Fibroblast of the aortic adventitia (primary cell): ENCODE measurements at places on chromosomes 1 and 21.

DNA sequence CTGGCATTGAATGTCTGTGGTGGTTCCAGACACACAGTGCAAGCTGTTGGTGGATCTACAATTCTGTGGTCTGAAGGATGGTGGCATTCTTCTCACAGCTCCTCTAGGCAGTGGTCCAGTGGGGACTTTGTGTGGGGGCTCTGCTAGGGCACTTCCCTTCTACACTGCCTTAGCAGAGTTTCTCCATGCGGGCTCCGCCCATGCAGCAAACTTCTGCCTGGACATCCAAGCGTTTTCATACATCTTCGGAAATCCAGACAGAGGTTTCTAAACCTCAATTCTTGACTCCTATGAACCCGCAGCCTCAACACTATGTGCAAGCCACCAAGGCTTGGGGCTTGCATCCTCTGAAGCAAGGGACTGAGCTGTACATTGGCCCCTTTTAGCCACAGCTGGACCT lies 43.0 kb downstream of the RGS18 start:
- no peak for DNase-seq

- no peak for DNase-seq
These were observed 108.4 kb upstream of the DAB1 start for GRCh38 chr1:57532299-57532698.

DNA sequence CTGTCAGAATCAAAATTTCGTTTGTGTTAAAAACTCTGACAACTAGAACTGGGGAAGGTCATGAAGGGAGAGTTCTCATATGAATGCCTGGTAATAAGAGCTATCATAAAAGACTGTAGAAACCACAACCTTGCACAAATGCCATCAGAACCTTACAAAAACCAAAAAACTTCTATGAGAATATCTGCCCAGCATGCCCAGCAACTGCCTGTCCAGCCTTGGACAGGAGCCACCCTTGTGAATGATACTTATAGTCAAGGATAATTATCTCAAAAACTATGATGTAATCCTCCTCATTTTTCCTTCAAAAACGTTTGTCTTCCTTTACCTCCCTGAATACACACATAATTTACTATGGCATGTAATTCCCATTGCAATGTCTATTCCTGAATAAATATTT lies 53.4 kb upstream of the C1orf185 start:
- no peak for DNase-seq

- peak; percentile 62 for DNase-seq
These were observed 690 bp downstream of the B3GALNT2 start for GRCh38 chr1:235503403-235504121.

DNA sequence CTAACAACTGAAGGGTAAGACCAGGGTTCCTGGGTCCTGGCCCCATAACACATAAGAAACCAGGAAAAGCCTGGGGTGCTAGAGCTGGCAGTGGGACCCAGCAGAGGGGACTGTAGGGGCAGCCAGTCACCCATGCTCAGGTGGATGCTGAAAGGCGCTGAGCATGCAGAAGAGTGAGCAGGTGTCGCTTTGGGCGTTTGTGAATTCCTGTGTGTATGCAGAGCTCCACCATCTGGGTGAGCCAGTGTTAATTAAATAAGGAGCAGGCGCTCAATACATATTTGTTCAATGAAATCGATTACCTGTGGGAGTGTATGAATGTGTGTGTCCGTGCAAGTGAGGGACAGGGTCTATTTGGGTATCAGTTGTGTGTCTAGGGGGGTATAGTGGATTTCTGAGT lies 499 bp downstream of the C1QA start:
- DNase-seq: no peak

DNA sequence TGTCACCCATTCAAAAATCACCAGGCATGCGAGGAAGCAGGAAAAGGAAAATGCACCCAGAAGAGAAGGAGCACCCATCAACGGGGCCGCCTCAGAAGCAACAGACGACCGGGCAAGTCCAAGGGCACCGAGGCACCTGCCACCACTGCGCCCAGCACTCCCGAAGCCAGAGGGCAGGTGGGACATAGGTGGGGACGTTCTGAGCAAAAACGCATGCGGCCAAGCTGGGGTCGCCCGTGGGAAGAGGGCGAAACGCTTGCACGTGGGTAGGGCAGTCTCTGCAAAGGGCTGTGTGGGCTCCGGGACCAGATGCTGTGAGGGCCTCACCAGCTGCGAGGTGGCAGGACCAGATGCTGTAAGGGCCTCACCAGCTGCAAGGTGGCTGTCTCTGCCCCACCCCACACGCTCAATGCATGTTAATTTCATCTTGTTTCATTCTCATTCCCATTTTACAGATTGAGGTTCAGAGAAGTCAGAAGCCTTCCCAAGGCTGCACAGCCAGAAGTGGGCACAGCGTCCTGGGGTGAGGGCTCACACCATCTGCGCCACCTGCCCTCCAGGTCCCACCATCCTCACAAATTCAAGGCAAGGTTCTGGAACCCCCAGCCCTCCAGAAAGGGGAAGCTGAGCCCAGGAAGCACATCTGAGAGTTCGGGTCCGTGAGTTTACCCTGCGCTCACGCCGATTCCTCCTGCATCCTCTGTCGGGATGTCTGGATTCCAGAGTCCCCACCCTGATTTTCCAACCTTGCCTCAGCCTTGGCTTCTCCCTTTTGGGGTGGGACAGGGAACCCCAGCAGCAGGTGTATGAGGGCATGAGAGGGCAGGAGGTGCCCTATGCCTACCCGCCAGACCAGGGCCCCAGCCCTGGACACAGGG lies 8.2 kb upstream of the SAMD11 start:
- no peak for DNase-seq

- peak; percentile 59 for DNase-seq
These were observed 28.4 kb upstream of the NPPB start for GRCh38 chr1:11886986-11887665.

GRCh38 chr1:218783916-218784315 lies 389.8 kb upstream of the LYPLAL1 start:
- DNase-seq: no peak

DNA sequence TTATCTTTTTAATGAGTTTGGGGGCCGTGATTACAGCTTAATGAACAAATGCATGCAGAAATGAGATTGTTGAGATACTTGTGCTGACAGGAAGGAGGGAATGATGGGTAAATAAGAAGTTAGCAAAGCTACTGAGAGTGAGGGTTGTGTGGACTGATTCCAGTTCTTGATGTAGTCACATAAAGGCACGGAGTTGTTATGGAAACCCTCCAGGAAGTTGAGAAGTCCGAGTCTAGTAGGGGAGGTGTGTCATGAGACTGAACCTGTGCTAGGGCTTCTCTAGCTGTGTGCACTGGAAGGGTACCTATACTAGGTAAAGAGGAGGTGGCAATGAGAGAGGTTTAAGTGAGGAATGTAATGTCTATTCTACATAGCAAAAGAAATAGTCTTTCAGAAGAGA lies 475.7 kb downstream of the USP25 start:
- no peak for DNase-seq

DNA sequence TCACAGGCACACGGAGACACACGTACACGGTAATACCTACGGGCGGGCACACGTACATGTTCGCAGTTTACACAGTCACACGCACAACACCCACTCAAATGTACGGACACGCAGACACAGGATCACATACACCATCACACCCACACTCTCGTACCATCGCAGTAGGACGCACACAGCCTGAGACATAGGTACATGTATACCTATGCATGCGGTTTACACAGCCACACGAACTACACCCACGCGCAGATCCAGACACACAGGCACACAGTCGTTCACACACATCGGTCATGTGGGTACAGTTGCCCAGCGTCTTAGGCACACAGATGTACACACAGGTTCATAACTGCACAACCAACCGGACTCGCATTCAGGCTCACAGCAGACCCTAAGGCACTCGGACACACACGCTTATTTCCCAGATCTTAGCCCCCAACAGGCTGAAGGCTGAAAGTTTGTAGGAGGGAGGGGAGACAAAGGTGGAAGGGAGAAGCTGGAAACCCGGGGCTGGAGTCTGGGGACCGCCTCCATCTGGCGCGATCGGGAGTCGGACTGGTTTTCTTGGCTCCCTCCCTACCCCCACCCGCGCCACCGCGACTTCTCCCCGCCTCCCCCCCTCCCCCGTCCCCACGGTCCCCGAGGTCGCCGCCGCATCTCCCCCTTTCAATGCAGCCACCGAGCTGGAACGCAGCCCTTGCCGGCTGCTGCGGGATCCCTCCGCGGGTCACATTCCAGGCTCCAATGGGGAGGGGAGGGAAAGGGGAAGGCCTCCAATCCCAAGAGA lies 51.9 kb upstream of the SYNC start:
- no peak for DNase-seq

DNA sequence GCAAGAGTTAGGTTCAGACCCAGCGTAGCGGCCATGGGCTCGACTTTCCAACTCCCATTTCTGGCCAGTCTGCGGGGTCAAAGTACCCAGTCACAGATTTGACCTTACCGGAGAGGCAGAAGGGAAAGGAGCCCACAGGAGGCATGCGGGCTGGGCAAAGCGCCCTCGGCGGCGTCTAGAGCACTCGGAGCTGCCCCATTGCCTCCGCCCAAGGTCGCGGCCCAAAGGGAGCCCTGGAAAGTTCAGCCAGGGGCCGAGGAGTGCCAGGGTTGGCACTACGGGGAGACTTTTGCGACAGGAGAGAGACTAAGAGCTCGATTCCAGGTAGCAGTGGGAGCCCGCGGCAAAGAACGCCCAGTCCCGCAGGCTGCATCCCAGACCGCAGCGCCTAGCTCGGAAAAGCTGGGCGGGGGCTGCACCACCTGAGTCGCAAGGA lies 896 bp downstream of the KANK4 start:
- DNase-seq: no peak

DNA sequence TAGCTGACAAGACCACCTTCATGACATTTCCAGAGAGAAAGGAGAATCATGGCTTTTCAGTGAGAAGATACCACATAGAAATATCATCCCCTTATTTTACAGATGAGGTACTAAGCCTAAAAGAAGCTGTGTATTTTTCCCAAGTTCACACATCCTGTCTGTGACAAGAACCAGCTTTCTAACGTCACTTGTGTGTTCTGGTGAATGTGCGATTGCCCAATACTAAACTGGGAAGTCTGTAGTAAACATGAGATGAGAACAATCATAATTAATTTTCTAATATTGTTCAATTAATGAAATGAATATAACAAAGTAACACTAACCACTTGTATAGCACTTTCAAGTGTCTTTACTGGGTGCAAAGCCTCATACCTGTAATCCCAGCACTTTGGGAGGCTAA lies 46.0 kb downstream of the PTGER3 start:
- DNase-seq: no peak

GRCh38 chr1:156648951-156649350 lies 7.0 kb downstream of the BCAN start:
- no peak for DNase-seq

DNA sequence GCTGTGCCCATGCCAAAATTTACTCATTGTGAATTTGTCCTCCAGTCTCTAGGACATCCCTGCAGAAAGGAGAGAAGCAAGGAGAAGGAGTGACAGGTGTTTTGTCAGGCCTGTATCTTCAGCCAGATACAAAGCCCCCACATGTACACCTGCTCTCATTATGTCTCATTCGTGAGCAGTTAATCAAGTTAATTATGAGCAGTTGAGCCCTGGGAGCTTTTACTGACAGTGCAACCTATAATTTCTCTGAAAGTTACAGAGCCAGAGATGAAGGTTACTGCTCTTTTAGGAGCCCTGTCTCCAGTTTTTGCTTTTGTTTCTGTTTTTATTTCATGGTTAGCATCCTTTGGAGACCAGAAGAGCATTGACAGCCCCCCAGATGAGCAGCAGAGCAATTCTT lies 5.0 kb upstream of the ILDR2 start:
- no peak for DNase-seq

DNA sequence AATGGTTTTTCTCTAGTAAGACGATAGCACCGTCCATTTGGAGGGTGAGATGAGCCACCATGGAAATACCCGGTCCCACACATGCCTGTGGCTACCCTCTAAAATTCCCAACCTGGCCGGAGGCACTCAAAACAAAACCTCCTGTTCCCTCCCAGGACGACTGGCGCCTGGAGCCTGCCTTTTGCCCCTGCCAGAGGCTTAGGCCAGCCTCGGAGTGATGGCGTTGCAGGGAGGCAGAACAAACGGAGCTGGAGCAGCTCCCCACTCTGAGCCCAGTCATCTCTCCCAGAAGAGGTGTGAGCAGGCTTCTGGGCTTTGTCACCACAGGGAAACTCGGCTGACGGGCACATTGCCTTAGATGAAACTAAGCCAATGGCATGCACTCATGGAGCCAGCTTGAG lies 213.7 kb upstream of the HOOK1 start:
- peak; percentile 20 for DNase-seq

DNA sequence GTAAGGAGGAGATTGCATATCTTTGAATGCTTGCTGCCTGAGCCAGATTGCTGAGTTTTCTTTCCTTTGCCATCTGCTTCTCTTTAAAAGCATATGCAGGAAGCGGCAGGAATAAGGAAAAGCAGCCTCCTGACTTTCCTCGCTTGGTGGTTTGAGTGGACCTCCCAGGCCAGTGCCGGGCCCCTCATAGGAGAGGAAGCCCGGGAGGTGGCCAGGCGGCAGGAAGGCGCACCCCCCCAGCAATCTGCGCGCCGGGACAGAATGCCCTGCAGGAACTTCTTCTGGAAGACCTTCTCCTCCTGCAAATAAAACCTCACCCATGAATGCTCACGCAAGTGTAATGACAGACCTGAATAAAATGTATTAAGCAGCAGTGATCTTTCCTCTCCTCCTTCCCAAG lies 1.5 kb downstream of the CORT start:
- DNase-seq: peak; percentile 68

DNA sequence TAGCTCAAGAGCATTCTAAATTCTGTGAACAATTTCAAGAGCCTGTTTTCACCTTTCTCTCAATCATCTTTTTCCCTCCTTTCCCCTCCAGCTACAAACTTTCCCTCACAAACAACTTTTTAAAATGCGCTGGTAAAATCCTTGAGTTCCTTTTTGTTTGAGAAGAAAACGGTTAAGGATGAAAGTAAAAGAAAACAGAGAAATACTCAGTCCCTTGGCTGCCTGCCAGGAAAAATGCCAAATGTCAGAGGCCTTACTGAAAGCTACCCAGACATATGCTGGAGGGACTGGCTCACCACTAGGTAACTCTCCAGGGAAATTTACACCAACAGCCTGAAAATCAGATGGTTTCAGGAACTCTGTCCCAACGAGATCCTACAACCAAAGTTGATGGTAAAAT lies 11.0 kb upstream of the SERBP1 start:
- DNase-seq: peak; percentile 84

DNA sequence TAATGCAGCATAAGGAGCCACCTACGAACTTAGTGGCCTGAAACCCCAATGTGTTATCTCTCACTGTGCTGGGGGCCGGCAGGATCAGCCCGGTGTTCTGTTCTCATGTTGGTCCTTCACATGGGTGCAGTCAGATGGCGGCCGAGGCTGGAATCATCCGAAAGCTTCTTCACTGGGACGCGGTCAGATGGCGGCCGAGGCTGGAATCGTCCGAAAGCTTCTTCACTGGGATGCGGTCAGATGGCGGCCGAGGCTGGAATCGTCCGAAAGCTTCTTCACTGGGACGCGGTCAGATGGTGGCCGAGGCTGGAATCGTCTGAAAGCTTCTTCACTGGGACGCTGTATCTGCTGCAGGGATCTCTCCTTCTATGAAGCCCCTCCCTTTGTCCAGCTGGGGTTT lies 12.6 kb upstream of the PCBP3 start:
- no peak for DNase-seq

- no peak for DNase-seq
These were observed 45.9 kb downstream of the ADSS2 start for GRCh38 chr1:244405856-244406255.

- no peak for DNase-seq
These were observed 72.6 kb upstream of the USP24 start for GRCh38 chr1:55287723-55288122.
